ENCODE measurements at places on chromosomes 5 and 9. TPM values are rescaled to one million over a fixed set of nuclear protein-coding genes. Genes with fewer than 3 reads are reported as not detected.

GRCh38 chr9:35604578-35605350 is at the start of gene TESK1:
Gene TESK1, plus strand, starts transcription at chr9:35605262. Its CDS starts 358 bp downstream, at chr9:35605620.
- peak; percentile 37 for DNase-seq

GRCh38 chr5:118468085-118468484 is 520.3 kb downstream of the DTWD2 start:
- no peak for DNase-seq

GRCh38 chr5:127011961-127012644 is 18.3 kb downstream of the MARCHF3 start:
- no peak for DNase-seq

- DNase-seq = no peak
Measured at GRCh38 chr9:135960411-135961276, 529 bp downstream of the UBAC1 start.

DNA sequence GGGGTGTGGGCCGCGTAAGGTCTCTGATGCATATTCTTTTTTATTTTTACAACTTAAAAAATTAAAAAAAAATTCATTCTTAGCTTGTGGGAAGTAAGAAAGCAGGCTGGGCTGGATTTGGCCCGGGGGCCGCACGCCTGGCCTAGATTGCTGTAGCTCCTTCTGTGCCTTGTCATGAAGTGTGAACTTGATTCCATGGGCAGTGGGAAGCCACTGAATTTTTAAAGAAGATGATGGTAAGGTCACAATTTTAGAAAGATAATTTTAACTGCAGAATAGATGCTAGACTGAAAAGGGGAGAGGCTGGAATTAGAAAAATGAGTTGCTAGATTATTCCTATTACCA is 56.1 kb downstream of the EHMT1 start:
- DNase-seq = no peak

GRCh38 chr5:165325221-165325620 is 1819.8 kb downstream of the MAT2B start:
- DNase-seq = no peak

DNA sequence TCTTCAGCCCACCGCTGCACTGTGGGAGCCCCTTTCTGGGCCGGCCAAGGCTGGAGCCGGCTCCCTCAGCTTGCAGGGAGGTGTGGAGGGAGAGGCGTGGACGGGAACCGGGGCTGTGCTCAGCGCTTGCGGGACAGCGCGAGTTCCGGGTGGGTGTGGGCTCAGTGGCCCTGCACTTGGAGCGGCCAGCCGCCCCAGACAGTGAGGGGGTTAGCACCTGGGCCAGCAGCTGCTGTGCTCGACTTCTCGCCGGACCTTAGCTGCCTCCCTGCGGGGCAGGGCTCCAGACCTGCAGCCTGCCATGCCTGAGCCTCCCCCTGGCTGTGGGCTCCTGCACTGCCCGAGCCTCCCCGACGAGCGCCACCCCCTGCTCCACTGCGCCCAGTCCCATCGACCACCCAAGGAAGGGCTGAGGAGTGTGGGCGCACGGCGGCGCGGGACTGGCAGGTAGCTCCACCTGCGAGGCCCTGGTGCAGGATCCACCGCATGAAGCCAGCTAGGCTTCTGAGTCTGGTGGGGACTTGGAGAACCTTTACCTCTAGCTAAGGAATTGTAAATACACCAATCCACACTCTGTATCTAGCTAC is 92.9 kb upstream of the MAST4 start:
- no peak for DNase-seq

DNA sequence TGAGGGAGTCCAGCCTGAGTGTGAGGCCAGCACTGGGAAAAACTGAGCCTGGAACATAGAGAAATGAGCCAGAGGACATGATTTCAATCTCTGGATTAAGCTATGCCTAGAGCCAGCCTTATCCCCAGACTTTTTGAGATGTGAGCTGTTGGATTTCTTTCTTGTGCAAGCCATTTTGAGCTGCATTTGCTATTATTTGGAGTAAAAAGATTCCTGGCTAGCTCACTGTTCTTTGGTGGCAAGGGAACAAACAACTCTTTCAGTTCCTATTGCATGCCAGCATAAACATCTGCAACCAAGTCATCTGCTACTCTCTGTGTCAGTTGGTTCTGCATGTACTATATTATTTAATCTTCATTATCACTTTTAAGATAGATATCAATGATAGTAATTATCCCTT is 70.1 kb upstream of the MAN2A1 start:
- DNase-seq = no peak

DNA sequence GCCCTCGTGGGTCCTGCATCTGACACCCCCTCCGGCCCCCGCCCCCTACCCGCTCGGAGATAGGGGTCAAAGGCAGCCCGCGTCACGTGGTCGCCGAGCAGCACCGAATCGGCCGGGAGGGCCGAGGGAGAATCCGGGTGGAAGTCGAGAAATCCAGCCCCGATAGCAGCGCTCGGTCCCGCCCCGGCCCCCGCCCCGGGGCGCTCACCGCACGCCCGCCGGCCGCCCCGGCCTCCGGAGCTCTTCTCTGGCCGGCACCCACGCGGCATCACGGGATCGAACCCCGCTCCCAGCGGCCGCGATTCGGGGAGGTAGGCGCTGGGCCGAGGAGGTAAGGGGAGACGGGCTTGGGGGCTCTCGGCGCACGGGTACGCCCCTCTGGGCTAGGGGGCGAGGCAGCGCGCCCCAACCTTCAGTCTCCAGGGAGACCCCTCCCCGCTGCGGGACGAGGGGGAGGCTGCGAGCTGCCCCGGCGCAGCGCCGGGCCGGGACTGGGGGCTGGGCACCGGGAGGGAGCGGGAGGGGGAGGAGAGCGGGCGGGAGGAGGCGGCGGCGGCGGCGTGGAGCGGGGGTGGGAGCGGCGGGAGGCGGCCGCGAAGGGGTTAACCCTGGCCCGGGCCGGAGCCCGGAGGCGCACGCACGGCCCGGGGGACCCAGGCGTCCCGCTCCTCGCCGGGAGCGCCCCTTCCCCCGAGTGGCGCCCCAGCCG is 22.1 kb upstream of the NDST1 start:
- DNase-seq = no peak

- DNase-seq = no peak
Measured at GRCh38 chr9:83219924-83220438, 157.0 kb upstream of the RASEF start.

- no peak for DNase-seq
Measured at GRCh38 chr5:41625571-41625970, 115.2 kb upstream of the PLCXD3 start.

The DAB2 gene
- polyA plus RNA-seq = 171 TPM

The FABP6 gene
- polyA plus RNA-seq = 0.23 TPM

The PCDHGB4 gene
- 5.5 TPM for polyA plus RNA-seq
